Osteoblast (primary cell): ENCODE measurements at places on chromosomes 6 and 20.

GRCh38 chr20:53556267-53556897 is 37.3 kb downstream of the ZNF217 start:
- no peak for DNase-seq
- no peaks in the 10 kb centered on the region for H3K36me3 ChIP-seq
- H3K4me3 ChIP-seq, result no peak overlapping the region
- no peaks in the 10 kb centered on the region for H3K27me3 ChIP-seq
- H3K27ac ChIP-seq, result no peak overlapping the region

GRCh38 chr20:63886921-63887320 is 8.0 kb upstream of the DNAJC5 start:
- peaks cover 81% of the 10 kb centered on the region for H3K36me3 ChIP-seq
- H3K4me3 ChIP-seq, result no peak overlapping the region
- DNase-seq, result peak; percentile 71
- H3K27me3 ChIP-seq, result no peaks in the 10 kb centered on the region
- H3K27ac ChIP-seq, result no peak overlapping the region

DNA sequence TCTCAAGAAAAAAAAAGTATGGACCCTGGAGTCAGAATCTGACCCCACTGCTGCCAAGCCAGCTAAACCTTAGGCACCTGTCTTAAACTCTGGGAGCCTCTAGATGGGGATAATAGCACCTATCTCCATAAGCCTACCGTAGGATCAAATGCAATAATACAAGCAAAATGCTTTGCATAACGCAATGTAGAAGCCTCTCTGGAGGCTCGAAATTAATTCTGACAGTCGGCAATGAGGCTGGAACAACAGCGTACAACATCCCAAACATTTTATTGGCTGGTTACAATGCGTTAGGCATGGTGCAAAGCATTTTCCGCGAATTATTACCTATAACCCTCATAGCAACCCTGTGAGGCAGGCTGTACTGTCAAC is 521 bp downstream of the CDK5RAP1 start:
- peak overlapping the region; percentile 92 for H3K4me3 ChIP-seq
- H3K27ac ChIP-seq, result peak overlapping the region; percentile 72
- no peaks in the 10 kb centered on the region for H3K36me3 ChIP-seq
- no peaks in the 10 kb centered on the region for H3K27me3 ChIP-seq

DNA sequence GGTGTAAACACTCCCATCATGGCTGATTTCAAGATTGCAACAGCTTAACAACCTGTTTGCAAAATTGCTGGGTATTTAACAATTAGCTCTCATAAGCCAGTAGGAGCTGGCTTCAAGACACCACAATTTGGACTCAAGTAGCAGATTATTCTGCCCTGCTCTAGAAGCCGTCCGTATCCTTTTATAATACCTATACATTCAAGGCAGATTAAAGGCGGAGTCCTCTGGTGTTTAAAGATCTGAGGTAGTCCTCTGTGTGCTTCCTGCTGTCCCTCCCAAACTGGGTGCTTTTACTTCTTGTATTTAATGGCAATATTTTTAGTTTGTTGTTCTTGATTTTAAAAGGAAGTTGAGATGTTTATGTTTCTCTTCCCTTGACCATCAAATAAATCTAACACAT is 62.2 kb upstream of the SOX4 start:
- no peak overlapping the region for H3K4me3 ChIP-seq
- no peak overlapping the region for H3K27ac ChIP-seq
- H3K36me3 ChIP-seq, result no peaks in the 10 kb centered on the region

DNA sequence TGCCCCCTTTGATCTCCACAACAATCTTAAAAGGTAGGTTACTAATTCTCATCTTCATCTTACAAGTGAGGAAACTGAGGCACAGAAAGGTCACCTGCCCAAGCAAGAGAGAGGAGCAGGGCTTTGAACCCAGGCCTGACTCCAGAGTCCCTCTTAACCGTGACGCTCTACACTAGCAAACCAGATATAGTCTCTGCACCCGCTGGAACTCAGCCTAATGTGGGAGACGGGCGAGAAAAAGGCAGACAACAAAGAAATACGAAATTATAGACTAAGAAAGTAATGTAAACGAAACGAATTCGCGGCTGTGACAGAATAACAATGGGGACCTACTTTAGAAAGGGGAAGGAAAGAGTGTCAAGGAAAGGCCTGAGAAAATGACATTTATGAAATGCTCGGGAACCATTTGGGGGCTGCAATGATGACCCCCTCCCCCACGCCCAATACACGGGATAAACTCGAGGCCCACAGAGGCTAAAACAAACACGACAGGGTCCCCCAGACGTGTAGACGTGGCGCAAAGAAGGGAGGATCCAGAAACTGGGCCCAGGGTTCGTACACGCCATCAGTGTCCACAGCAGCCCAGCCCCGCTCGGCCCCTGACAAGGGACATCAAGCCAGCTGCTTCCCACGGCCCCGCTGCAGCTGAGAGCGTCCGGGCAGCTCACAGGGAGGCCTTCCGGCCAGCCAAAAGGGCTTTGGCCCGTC is 637 bp downstream of the TRPC4AP start:
- DNase-seq, result peak; percentile 52
- no peaks in the 10 kb centered on the region for H3K27me3 ChIP-seq
- peak overlapping the region; percentile 95 for H3K4me3 ChIP-seq
- H3K36me3 ChIP-seq, result peaks cover 14% of the 10 kb centered on the region
- peaks cover 43% of the 10 kb centered on the region for H3K4me1 ChIP-seq
- H3K27ac ChIP-seq, result peak overlapping the region; percentile 95

- no peak overlapping the region for H3K27ac ChIP-seq
- H3K36me3 ChIP-seq, result peaks cover 3% of the 10 kb centered on the region
- no peak overlapping the region for H3K4me3 ChIP-seq
- peaks cover 50% of the 10 kb centered on the region for H3K27me3 ChIP-seq
These were observed 9.8 kb downstream of the ULBP2 start for GRCh38 chr6:149951626-149952025.
